NCI-H187 (cell line): ENCODE measurements at places on chromosomes 12 and 14.
A peak's percentile ranks its signal among the peaks of the same experiment; 100 is the strongest.

GRCh38 chr14:94368956-94369355, 19.4 kb downstream of the SERPINA1 start:
- DNase-seq = no peak

DNA sequence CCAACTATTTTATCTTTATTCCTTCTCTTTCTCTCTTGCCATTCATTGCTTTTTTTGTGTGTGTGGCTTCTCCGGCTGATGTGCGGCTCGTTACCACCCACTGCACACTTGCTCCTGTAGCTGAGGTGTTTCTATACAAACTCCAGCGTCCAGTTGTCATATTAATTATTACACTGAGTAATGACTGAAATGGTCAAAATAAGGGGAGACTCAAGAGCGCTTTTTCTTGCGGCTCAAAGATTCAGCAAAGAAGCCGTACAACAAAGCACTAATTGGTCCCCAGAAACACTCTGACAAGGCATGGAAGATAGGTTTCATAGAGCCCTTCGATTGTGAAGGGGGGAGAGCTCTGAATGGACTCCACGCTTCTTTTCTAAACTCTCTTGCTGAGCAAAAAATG, 5.6 kb upstream of the ASCL1 start:
- peak; percentile 44 for DNase-seq

GRCh38 chr12:3989218-3989550, 116.0 kb upstream of the PARP11 start:
- DNase-seq = no peak

DNA sequence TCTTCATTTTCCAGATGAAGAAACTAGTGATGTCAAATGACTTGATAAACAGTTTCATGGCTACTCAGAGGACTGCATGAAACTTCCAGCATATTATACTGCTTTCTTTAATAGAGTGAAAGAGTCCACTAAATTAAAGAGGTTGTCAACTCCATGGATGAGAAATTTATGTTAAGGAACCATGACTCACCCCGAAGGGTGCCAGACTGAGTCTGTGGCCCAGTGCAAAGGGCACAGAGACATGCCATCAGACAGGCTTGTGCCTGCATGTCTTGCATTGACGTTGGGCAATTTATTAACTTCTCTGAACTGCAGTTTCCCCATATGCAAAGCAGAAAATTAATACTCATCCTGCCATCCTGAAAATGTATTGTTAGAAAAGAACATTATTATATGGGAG, 382.4 kb downstream of the APAF1 start:
- DNase-seq = no peak

GRCh38 chr14:75366963-75367362, 60.9 kb upstream of the JDP2 start:
- DNase-seq = no peak

DNA sequence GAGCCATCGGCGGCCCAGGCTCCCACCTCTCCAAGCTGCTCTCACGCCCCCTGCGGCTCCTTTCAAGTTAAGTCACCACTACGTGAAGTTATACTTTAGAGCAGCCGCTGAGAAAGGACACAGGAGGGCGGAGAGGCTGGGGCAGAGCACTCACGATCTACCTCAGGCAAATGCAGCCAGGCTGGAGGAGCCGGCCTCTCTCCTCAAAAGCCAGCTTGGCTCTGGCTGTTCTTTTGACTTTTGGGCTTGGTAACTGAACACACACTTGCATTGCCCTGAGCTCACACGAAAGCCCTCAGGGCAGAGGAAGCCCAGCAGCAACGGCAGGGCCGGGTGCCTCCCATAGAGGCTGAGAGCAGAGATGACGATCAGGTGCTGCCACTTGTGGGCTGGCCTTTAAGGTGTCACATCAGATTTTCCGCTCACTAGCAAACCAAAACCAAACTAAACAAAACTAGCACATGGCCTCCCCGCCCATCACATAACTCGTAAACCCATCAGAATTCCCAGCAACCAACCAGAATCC, 75.2 kb downstream of the PITPNM2 start:
- DNase-seq = peak; percentile 51

DNA sequence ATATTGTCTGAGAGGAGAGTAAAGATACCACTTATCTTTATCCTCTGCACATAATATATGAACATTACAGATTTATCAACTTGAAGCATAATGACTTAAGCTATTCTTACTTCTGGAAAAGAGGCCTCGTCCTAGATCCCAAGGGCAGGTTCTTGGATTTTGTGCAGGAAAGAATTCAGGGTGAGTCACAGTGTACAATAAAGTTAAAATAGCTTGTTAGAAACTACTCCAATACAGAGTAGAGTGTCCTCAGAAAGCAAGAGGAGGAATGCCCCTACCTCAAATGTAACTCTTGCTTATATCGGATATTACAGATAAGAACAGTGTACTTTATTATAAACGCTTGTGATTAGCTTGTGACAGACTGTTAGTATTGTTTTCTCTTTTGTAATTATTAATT, 41.9 kb upstream of the ABCC9 start:
- DNase-seq = no peak

GRCh38 chr14:100586403-100587085, 673 bp downstream of the BEGAIN start:
- DNase-seq = no peak
